ENCODE measurements at places on chromosomes 16 and 17. TPM values are rescaled to one million over a fixed set of nuclear protein-coding genes. Genes with fewer than 3 reads are reported as not detected.
A peak's percentile ranks its signal among the peaks of the same experiment; 100 is the strongest.

FOXN1 gene
- not detected for total RNA-seq

CES3 gene
- 20.9 TPM for total RNA-seq

PRDM7 gene
- total RNA-seq = not detected

EVPLL gene
- total RNA-seq = not detected

RDM1 gene
- total RNA-seq = 9.7 TPM

C17orf107 gene
- 0.43 TPM for total RNA-seq

CMTM2 gene
- not detected for total RNA-seq

KCNAB3 gene
- total RNA-seq = 10.0 TPM

CES5A gene
- total RNA-seq = not detected

RAB11FIP4 gene
- total RNA-seq = 13.3 TPM

NPIPA5 gene
- 4.1 TPM for total RNA-seq

DNA sequence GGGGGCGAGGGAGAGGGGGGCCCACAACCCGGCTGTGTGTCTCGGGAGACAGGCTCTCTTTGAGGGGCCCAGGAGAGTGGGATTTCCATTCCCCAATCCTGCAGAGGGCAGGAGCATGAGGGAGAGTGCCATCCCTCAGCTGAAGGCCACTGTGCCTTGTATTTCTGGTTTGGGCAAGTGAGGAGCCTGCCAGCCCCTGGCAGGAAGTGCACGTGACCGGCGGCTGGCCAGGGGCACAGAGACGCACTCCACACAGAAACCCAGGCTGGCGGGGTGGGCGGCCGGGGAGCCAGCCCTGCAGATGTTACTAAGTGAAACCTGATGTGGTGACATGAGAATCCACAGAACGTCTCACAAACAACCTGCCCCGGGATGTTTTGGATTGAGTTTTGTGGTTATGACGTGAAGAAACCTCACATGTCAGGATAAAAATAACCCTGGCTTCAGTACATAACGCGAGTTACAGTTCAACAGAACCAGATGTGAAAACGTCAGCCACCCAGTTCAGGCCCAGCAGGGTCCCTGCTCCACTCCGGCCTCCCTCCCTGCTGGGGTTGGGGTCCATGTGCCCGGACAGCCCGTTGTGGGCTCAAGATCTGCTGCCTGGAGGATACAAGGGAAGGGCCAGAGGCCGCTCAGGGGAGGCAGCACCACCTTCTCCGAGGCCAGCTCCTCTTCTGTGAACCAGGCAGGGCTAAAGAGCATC, 51.7 kb upstream of the MTSS2 start:
- no peaks in the 10 kb centered on the region for H3K4me1 ChIP-seq
- H3K36me3 ChIP-seq = no peaks in the 10 kb centered on the region
- no peak for DNase-seq
- no peaks in the 10 kb centered on the region for H3K27me3 ChIP-seq
- no peak overlapping the region for H3K27ac ChIP-seq
- H3K4me3 ChIP-seq = no peak overlapping the region

- H3K36me3 ChIP-seq = no peaks in the 10 kb centered on the region
- H3K27me3 ChIP-seq = no peaks in the 10 kb centered on the region
- H3K27ac ChIP-seq = no peak overlapping the region
- H3K4me1 ChIP-seq = peaks cover under 1% of the 10 kb centered on the region
- DNase-seq = no peak
These were observed 1.3 kb downstream of the RASL10B start for GRCh38 chr17:35732806-35733136.

- H3K4me1 ChIP-seq = no peaks in the 10 kb centered on the region
- DNase-seq = no peak
- no peaks in the 10 kb centered on the region for H3K27me3 ChIP-seq
- no peak overlapping the region for H3K4me3 ChIP-seq
- peaks cover 10% of the 10 kb centered on the region for H3K36me3 ChIP-seq
These were observed 93.3 kb downstream of the BRIP1 start for GRCh38 chr17:61770043-61770442.

- no peak overlapping the region for H3K27ac ChIP-seq
- no peak for DNase-seq
- peaks cover 3% of the 10 kb centered on the region for H3K4me1 ChIP-seq
- H3K27me3 ChIP-seq = no peaks in the 10 kb centered on the region
- no peaks in the 10 kb centered on the region for H3K36me3 ChIP-seq
These were observed 17.9 kb downstream of the MINK1 start for GRCh38 chr17:4851084-4851483.

DNA sequence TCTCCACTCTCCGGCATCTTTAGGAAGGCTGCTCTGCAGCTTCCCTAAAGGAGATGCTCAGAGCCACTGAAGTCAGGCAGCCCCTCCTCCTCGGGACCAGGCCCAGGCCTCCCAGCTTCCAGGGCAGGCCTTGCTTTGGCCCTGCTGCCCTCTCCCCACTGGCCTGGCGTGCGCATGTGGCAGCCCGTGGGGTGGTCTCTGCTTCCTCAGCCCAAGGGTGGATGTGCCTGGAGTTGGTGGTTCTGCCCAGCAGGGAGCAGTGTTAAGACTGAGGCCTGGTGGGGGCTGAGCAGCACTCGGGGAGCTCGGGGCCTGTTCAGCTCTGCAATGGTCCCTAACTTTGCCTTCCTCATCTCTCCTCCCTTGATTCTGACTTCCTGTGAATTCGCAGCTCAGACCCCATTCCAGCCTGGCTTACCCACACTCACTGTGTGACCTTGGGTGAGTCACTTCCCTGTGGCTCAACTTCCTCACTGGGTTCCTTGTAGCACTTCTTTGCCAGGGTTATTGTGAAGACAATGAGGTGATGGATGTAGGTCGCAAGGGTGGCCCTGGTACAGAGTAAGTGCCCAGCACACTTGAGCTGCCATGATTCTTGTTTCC, 63.2 kb downstream of the NKD1 start:
- H3K27me3 ChIP-seq = no peaks in the 10 kb centered on the region
- no peak overlapping the region for H3K4me3 ChIP-seq
- no peak overlapping the region for H3K27ac ChIP-seq
- H3K4me1 ChIP-seq = no peaks in the 10 kb centered on the region
- no peaks in the 10 kb centered on the region for H3K36me3 ChIP-seq

GRCh38 chr16:61890386-61890785, 145.9 kb downstream of the CDH8 start:
- H3K27ac ChIP-seq = no peak overlapping the region
- no peak for DNase-seq
- no peak overlapping the region for H3K4me3 ChIP-seq
- no peaks in the 10 kb centered on the region for H3K36me3 ChIP-seq
- no peaks in the 10 kb centered on the region for H3K27me3 ChIP-seq

DNA sequence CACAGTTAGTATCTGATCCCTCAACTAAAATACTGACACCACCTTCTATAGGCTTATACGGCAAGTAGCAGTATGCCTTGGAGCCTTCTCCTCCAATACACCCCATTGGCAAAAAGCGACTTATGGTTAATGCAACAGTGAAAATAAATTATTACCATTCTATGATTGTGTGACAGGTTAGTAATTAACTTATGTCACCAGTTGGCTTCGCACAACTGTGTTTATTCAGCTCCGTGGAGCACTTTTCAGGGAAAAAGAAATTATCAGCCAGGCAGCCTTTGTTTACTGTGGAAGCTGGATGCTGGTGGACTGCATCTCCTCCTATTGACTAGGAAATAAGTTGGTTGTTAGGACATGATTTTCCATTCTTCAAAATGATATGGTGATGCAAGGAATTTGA, 833.8 kb upstream of the RBFOX1 start:
- H3K36me3 ChIP-seq = no peaks in the 10 kb centered on the region
- no peak for DNase-seq
- H3K4me1 ChIP-seq = no peaks in the 10 kb centered on the region
- no peak overlapping the region for H3K27ac ChIP-seq
- H3K27me3 ChIP-seq = no peaks in the 10 kb centered on the region

DNA sequence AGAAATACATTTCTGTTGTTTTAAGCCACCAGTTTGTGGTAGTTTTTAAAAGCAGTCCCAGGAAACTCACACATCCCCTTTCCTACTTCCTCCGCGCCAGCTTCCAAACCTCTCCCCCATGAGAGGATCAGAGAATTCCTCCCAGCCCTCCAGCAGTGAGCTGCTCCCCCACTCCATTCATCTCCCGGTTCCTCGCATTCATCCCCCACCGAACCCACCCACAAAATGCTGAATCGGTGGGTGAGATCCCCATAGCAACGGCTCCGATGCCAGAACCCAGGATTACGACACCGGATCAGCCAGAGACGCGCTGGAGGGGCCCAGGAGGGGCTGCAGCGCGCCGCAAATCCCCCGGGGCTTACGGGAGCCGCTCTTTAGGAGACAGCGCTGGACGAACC, 251.4 kb upstream of the RPL38 start:
- H3K27ac ChIP-seq = no peak overlapping the region
- no peaks in the 10 kb centered on the region for H3K36me3 ChIP-seq
- DNase-seq = no peak
- H3K27me3 ChIP-seq = no peaks in the 10 kb centered on the region
- H3K4me1 ChIP-seq = no peaks in the 10 kb centered on the region

- no peaks in the 10 kb centered on the region for H3K36me3 ChIP-seq
- no peaks in the 10 kb centered on the region for H3K27me3 ChIP-seq
- no peak overlapping the region for H3K27ac ChIP-seq
- H3K4me3 ChIP-seq = no peak overlapping the region
- DNase-seq = no peak
- no peaks in the 10 kb centered on the region for H3K4me1 ChIP-seq
These were observed 10.8 kb downstream of the ASPHD1 start for GRCh38 chr16:29910819-29911675.

DNA sequence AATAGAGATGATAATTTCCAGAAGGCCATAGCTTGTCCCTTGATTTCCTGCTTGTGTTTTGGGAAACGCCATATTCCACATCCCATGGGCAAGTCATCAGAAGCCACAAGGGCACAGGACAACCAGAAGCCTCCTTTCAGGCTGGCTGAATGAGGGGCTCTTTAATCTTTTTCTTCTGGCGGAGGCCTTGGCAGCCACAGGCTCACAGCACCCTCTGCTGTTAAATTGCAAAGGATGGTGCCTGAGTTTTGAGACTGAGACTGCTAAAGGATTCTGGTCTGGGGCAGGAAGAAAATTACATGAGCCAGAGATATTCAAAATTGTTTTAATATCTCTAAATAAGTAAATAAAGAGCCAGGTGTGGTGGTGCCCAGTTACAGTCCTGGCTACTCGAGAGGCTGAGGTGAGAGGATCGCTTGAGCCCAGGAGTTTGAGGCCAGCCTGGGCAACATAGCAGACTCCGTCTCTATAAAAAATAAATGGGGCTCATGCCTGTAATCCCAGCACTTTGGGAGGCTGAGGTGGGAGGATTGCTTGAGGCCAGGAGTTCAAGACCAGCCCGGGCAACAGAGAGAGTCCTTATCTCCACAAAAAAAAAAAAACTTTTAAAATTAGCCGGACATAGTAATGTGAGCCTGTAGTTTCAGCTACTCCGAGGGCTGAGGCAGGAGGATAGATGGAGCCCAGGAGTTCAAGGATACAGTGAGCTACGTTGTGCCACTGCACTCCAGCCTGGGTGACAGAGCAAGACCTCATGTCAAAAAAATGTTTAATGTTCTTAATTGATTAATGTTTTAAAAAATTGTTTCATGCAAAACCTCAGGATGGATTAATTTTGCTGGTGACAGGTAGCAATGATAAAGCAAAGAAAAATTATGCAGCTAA, 26.3 kb downstream of the AARSD1 start:
- H3K36me3 ChIP-seq = no peaks in the 10 kb centered on the region
- DNase-seq = peak; percentile 81
- H3K27me3 ChIP-seq = no peaks in the 10 kb centered on the region
- H3K4me1 ChIP-seq = 0 out of 2 replicates have a peak, but pooled peaks cover 3% of the 10 kb centered on the region

- 0 out of 2 replicates have a peak overlapping the region, but pooled peaks have one; percentile 76 for H3K4me3 ChIP-seq
- H3K27ac ChIP-seq = no peak overlapping the region
- H3K36me3 ChIP-seq = no peaks in the 10 kb centered on the region
- peaks cover 12% of the 10 kb centered on the region for H3K4me1 ChIP-seq
- no peak for DNase-seq
These were observed 6.7 kb downstream of the ALOX12B start for GRCh38 chr17:8080799-8081219.

GRCh38 chr16:23141959-23142740, 7.1 kb downstream of the USP31 start:
- H3K36me3 ChIP-seq = no peaks in the 10 kb centered on the region
- H3K4me3 ChIP-seq = no peak overlapping the region
- H3K27ac ChIP-seq = no peak overlapping the region
- DNase-seq = peak; percentile 4

GRCh38 chr16:47374629-47375028, 86.2 kb downstream of the ITFG1 start:
- DNase-seq = no peak
- H3K4me3 ChIP-seq = no peak overlapping the region
- H3K27ac ChIP-seq = no peak overlapping the region
- peaks cover 19% of the 10 kb centered on the region for H3K4me1 ChIP-seq

- no peak overlapping the region for H3K4me3 ChIP-seq
- no peak overlapping the region for H3K27ac ChIP-seq
- no peaks in the 10 kb centered on the region for H3K27me3 ChIP-seq
- DNase-seq = no peak
- no peaks in the 10 kb centered on the region for H3K4me1 ChIP-seq
- H3K36me3 ChIP-seq = no peaks in the 10 kb centered on the region
These were observed 839.6 kb upstream of the GOT2 start for GRCh38 chr16:59573528-59574271.

DNA sequence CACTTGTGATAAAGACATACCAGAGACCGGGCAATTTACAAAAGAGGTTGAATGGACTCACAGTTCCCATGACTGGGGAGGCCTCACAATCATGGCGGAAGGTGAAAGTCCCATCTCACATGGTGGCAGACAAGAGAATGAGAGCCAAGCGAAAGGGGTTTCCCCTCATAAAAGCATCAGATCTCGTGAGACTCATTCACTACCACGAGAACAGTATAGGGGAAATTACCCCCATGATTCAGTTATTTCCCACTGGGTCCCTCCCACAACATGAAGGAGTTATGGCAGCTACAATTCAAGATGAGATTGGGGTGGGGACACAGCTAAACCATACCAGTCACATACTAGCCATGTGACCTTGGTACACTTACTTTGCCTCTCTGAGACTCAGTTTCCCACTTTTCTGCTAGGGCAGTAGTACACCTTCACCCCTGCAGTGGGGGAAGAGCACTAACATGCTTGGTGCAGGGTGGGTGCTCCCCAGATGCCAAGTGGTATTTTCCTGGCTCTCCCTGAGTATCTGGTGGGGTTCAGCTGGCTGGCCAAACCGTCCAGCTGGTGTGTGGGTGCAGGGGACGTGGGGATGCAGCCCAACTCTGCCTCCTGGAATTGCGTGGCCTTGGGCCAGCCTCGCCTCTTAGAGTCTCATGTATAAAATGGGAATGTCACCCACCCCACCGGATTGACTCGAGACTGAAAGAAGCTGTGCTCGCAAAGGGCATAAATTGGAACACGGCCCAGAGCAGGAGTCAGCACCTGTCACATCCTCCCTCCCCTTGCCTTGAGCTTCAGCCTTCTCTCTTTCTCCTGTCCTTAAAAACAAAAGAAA, 364.1 kb downstream of the CPPED1 start:
- no peaks in the 10 kb centered on the region for H3K36me3 ChIP-seq
- H3K4me3 ChIP-seq = no peak overlapping the region
- no peak overlapping the region for H3K27ac ChIP-seq
- H3K4me1 ChIP-seq = no peaks in the 10 kb centered on the region

DNA sequence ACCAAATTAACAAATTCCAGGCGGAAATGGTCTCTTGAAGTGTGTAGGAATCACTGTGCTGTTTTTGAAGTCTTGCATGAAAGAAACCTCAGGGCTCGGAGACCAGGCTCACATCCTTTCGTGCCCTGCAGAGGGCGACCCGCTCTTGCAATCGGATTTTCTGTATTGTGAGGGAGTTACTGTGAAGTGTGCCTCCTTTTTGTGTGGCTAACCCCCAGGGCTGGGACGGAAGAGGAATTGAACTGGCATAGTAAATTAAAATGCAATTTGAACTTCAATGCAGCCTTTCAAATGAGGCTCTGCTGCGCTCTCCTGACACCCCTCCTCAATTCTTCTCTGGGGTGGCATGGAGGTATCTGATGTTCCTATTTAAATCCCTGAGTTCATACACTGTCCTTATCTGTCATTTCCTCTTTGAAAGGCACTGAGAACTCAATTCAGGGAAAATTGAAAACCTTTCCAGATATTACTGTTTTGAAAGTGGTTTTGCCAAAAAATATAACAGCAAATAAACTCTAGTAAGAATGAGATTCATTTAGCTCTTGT, 51.5 kb upstream of the MGAT5B start:
- peak; percentile 91 for DNase-seq
- peaks cover 39% of the 10 kb centered on the region for H3K4me1 ChIP-seq

Data from Karpas-422 (cell line).